SW 1271 (cell line): ENCODE measurements at places on chromosomes 13 and 19.

DNA sequence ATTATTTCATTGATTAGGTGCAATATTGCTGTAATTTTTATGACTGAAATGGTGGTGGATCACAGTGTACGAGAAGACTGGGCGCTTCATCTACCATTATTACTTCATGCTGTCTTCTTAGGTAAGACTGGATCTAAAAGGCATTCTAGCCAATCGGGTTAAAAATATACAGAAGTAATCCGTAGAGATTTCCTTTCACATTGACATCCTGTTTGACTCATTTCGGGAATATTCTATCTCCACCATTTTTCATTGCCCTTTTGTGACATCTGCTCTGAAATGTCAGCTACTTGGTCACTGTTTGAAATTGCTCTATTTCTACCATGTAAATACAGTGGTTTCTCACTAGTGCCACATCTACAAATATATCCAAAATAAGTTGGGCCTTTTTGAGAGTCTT is 90.2 kb downstream of the ZAR1L start:
- DNase-seq = no peak

DNA sequence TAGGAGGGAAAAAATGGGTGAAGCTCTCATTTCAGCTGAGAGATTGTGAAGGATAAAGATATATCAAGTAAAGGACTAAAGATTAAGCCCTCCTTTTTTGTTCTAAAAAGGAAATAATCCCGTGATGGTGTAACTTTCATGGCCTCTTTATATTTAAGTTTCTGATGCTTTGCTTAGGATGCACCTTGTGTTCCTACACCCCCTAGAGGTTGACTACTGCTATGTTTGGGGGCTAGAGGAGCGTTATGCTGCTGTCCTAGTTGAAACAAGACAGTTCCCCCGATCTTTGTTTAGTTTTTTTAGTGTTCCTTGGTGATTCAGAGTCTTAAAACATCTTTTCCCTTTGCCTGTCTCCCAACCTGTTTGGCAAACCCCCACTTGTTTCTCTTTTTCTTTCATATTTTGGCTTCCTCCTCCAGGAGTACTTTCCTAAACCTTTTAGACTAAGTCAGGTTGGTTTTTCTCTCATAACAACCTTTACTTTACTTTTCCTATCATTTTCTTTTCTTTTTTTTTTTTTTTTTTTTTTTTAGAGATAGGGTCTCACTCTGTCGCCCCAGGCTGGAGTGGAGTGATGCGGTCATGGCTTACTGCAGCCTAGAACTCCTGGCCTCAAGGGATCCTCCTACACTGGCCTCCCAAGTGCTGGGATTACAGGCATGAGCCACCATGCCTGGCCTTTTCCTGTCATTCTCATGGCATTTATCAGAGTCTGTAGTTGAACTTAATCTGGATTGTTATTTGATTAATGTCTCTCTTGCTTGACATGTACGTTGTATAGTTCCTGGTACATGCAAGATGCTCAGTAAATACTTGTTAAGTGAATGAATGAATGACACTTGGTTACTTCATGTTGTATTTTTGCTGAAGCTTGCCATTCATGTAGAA is 2.8 kb downstream of the UBA2 start:
- peak; percentile 44 for DNase-seq

- DNase-seq = no peak
Observed at GRCh38 chr19:13396250-13397080, 109.8 kb downstream of the CACNA1A start.

DNA sequence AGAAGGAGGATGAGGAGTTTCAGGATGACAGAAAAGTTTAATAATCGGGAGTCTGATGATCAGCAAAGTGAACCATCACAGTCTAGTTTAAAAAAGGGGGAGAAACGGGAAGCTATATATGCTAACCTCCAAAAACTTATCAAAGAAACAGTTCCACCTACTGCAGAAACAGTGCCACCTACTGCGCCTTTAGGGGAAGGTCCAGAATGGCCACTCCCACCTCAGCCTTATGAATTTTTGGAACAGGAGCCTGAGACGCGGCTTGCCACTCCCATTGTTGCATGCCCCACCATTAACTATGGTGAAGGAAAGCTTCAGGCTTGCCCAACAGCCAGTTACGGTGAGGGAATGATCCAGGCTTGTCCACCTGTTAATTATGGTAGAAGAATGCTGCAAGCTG is 929.0 kb downstream of the SLITRK6 start:
- DNase-seq = no peak

GRCh38 chr19:22144394-22144793 is 52.4 kb downstream of the ZNF676 start:
- no peak for DNase-seq

DNA sequence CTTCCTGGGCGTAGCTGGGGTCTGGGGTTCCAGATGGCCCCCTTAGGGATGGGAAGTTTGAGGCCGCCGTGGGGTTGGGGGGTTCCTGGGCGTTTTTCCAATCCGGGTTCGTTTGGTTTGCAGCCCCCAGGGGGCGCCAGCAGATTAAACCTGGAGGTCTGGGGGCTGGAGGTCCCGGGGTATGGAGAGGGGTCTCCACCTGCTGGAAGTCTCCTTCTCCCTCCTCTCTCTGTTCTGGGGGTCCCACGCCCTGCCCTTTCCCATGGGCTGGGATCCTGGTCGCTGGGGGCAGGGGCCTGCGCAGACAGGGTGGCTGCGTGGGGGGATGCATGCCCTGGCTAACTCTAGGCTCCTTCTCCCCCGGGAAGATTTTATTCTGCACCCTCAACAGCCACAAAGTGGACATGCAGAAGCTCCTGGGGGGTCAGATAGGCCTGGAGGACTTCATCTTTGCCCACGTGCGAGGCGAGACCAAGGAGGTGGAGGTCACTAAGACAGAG is 899 bp downstream of the GIPC3 start:
- no peak for DNase-seq

GRCh38 chr13:33817513-33817900 is 442 bp upstream of the RFC3 start:
- DNase-seq = peak; percentile 31

GRCh38 chr19:1087813-1088415 is 7.3 kb downstream of the POLR2E start:
- no peak for DNase-seq

- DNase-seq = no peak
Observed at GRCh38 chr13:52195401-52195837, 36.0 kb upstream of the NEK3 start.

- DNase-seq = no peak
Observed at GRCh38 chr13:50025436-50025835, 10.2 kb downstream of the KCNRG start.

GRCh38 chr13:113927661-113928581 is 46.0 kb downstream of the C13orf46 start:
- no peak for DNase-seq

DNA sequence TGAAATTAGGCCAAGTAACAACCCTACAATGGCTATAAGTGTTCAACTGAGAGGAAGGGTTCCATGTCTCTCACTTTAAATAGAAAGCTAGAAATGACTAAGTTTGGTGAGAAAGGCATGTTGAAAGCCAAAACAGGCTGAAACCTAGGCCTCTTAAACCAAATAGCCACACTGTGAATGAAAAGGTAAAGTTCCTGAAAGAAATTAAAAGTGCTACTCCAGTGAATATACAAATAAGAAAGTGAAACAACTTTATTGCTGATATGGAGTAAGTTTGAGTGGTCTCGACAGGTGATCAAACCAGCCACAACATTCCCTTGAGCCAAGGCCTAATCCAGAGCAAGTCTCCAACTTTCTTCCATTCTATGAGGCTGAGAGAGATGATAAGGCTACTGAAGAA is 209.6 kb downstream of the KLF12 start:
- DNase-seq = no peak

- no peak for DNase-seq
Observed at GRCh38 chr19:20367811-20368294, 197.7 kb downstream of the ZNF737 start.

- no peak for DNase-seq
Observed at GRCh38 chr19:38270587-38271167, 6.3 kb downstream of the SPINT2 start.

- no peak for DNase-seq
Observed at GRCh38 chr13:33078263-33078662, 62.0 kb downstream of the KL start.

GRCh38 chr13:109955598-109955997 is 169.2 kb upstream of the IRS2 start:
- DNase-seq = no peak

- no peak for DNase-seq
Observed at GRCh38 chr13:48961379-48961778, 14.3 kb upstream of the FNDC3A start.

DNA sequence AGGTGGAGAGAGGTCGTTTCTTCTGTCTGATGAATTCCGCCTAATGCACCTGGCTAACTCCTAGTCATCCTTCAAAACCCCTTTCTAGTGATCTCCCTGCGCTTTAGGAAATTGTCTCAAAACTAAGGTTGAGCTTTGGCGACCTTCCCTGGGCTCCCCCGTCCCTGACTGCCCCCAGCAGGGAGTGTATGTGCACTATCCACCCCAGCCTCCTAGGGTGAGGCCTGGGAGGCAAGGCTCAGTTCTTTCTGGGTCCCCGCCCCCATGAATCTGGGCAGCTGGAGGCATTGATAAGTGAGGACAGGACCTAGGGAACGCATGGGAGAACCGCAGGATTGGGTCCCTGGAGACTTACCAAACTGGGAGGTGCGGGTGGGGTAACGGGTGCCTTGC is 378 bp downstream of the TLE6 start:
- DNase-seq = no peak

DNA sequence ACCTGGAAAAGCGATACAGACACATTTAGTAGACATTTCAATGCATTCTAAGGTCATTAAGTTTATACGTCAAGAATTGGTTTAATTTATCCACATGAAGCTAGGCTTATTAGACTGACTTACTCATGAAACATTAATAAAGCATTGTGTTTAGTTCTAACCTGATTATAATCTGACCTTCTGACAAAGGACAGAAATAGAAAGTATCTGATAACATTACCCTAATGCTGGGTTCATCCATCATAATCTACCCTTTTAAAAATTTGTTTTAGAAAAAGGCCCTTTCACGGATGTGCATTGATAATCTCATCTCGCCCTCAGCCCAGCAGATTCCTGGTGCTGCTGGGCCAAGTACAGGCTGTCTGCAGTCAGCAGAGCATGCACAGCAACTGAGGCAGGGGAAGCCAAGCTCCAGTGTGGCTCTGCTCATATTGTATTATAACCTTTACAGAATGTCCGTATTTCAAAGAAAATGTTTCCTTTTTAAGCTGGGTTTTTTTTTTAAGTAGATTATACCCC is 142.1 kb upstream of the MAB21L1 start:
- no peak for DNase-seq

DNA sequence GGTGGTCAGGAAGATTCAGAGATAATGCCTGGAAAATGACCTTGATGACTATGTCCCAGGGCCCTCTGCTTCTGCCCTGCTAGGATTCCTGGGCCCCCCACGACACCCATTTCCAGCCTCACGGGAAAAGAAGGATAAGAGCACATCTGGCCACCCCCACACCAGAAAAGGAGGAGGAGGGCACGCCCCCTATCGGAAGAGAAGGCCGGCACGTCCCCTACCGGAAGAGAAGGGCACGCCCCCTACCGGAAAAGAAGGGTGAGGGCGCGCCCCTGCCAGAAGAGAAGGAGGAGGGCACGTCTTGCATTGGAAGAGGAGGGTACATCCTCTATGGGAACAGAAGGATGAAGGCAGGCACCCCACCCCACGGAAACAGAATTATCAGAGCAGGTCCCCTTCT is 84.3 kb downstream of the IER2 start:
- no peak for DNase-seq

GRCh38 chr19:29084266-29084665 is 128.7 kb downstream of the UQCRFS1 start:
- DNase-seq = no peak

- no peak for DNase-seq
Observed at GRCh38 chr19:12987781-12988180, 7.5 kb upstream of the NFIX start.

- no peak for DNase-seq
Observed at GRCh38 chr13:28743020-28743419, 24.2 kb upstream of the SLC46A3 start.

DNA sequence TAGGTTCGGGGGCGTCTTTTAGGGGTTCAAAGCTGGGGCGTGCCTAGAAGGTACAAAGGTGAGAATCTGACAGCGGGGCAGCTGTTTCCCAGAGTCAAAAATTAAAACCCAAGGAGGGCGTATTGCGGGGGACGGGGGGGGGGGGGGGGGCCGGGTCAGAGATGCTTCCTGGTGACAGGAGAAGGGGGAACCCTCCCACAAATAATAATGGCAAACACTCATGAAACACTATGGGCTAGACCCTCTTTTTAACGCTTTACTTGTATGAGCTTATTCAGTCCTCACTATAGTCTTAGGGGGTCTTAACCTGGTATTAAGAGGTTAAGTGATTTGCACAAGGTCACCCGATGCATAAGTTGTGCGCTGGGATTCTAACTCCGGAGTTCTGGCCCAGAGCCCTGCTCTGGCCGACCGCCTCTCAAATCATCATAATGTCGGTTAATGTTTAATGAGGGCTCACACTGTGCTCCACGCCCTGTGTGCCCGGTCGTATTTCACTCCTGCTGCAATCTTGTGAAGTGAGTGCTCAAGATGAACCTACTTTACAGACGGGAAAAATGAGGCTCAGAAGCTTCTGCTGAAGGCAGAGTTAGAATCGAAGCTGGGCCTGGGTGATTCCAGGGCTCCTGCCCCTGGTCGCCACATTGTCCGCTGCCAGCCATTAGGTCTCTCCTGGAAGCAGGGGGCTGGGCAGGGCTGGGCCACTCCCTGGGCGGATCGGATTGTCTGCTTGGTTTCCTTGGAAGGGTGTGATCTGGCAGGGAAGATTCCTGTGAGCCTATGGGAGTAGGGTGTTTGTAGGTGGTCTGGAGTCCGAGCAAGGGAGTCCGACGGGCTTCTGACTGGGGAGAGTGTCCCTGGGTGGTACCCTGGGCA is 964 bp downstream of the PAK4 start:
- DNase-seq = no peak

DNA sequence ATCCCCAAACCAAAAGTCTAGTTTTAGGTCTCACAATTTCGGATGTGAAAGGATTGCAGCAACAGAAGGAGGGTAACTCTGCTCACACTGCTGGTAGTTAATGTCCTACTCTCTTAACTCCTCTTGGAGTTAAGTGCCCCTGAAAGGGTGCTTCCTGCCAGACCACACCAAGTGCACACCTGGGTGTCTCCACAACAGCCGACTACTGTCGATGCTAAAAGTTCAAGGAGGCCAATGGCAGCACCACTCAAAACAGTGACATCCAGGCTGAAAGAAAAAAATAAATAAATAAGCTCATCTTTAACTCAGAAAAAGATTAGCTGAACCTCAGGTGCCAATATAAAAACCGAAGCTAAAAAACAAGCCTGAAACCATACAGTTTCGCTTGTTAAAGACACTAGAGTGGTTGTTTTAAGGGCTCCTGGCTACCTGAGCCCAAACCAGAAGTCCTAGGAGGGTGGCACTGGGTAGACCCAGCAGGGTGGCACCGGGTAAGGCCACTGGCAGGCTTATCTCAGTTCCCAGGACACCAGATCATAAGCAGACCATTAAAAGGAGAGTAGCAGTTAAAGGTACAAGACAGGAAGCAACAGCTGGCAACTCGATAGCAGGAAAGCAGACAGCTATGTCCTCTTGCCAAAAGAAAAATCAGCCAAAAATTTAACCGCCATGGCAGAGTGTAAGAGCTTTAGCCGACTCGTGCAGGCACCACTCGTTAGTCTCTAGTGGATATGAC is 39.3 kb downstream of the BRD4 start:
- no peak for DNase-seq
